Bronchial epithelial cell (primary cell): ENCODE measurements at places on chromosomes 2 and 18. TPM values are rescaled to one million over a fixed set of nuclear protein-coding genes. Genes with fewer than 3 reads are reported as not detected.

GRCh38 chr2:19478409-19478808, 120.0 kb upstream of the OSR1 start:
- peak; percentile 48 for DNase-seq

- DNase-seq = peak; percentile 33
Observed at GRCh38 chr2:240013343-240013742, 11.8 kb downstream of the NDUFA10 start.

- no peak for DNase-seq
Observed at GRCh38 chr2:190535586-190535985, 1.1 kb upstream of the NEMP2 start.

GRCh38 chr2:79292239-79292957, 132.8 kb upstream of the REG3A start:
- DNase-seq = no peak

CYB5A gene
- total RNA-seq = 53.2 and 66.3 TPM in 2 replicates

DNA sequence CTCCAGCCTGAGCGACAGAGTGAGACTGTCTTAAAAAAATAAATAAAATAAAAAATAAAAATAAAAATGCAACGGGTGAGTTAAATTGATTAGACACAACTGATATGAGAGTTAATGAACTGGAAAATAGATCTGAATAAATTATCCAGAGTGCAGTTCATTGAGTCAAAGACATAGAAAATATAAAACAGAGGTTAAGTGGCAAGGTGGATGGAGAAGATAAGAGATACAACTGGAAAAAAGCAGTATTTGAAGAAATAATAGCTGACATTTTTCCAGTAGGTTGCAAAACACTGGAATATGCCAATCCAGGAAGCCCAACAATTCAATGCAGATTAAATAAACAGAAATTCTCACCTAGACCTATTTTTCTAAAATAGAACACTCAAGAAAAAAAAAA, 10.7 kb downstream of the CGREF1 start:
- no peak for DNase-seq

GRCh38 chr2:159118115-159118858, 149.8 kb downstream of the TANC1 start:
- peak; percentile 71 for DNase-seq

IKZF2 gene
- 9.0 and 27.4 TPM in 2 replicates for total RNA-seq

DNA sequence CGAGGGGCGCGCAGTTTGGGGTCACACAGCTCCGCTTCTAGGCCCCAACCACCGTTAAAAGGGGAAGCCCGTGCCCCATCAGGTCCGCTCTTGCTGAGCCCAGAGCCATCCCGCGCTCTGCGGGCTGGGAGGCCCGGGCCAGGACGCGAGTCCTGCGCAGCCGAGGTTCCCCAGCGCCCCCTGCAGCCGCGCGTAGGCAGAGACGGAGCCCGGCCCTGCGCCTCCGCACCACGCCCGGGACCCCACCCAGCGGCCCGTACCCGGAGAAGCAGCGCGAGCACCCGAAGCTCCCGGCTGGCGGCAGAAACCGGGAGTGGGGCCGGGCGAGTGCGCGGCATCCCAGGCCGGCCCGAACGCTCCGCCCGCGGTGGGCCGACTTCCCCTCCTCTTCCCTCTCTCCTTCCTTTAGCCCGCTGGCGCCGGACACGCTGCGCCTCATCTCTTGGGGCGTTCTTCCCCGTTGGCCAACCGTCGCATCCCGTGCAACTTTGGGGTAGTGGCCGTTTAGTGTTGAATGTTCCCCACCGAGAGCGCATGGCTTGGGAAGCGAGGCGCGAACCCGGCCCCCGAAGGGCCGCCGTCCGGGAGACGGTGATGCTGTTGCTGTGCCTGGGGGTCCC, at the start of gene ITGA4:
TSS of gene ITGA4 (plus strand) at position 266 of the 620 bp plus-strand sequence. CDS start at position 535, 269 bp downstream.
- peak; percentile 37 for DNase-seq

GRCh38 chr2:121005453-121005852, 269.8 kb downstream of the GLI2 start:
- DNase-seq = no peak

GALNT14 gene
- 9.2 and 12.4 TPM in 2 replicates for total RNA-seq

- DNase-seq = no peak
Observed at GRCh38 chr2:241941691-241942301, 72.3 kb downstream of the RTP5 start.

DNA sequence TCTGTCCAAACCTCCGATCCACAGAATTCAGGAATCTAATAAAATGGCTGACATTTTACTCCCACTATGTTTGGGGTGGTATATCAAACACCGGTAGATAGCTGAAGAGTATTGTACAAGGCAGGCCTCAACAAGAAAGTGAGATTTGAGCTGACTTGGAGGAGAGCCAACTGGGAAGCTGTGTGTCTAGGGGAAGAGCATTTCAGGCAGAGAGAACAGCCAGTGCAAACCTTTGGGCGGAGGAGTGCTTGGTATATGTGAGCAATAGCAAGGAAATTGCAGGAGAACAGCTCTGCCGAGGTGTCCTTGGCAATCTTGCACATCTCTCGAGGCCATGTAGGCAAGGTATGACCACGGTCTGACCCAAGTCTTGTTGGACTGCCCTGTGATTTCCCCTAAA, 1.8 kb upstream of the MERTK start:
- DNase-seq = peak; percentile 89

- peak; percentile 10 for DNase-seq
Observed at GRCh38 chr2:59182249-59182648, 941.1 kb upstream of the FANCL start.

- peak; percentile 30 for DNase-seq
Observed at GRCh38 chr18:63837590-63837989, 49.9 kb upstream of the SERPINB2 start.

DNA sequence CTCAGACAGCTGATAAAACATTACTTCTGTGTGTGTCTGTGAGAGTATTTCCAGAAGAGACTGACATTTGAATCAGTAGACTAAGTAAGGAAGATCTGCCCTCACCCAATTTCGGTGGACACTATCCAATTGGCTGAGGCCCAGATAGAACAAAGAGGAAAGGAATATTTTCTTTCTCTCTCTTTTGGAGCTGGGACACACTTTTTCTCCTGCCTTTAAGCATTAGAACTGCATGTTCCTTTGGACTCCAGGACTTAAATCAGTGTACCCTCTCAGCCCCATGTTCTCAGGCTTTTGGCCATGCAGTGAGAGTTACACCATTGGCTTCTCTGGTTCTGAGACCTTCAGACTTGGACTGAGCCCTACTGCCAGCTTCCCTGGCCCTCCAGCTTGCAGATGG, 3.3 kb upstream of the SRBD1 start:
- no peak for DNase-seq

GRCh38 chr2:22957446-22957845, 427.5 kb upstream of the KLHL29 start:
- no peak for DNase-seq

GRCh38 chr2:78861546-78861945, 164.0 kb upstream of the REG3G start:
- peak; percentile 2 for DNase-seq

POTEJ gene
- not detected in 2 replicates for total RNA-seq

GRCh38 chr2:231034291-231034882, 2.9 kb upstream of the C2orf72 start:
- no peak for DNase-seq

DNA sequence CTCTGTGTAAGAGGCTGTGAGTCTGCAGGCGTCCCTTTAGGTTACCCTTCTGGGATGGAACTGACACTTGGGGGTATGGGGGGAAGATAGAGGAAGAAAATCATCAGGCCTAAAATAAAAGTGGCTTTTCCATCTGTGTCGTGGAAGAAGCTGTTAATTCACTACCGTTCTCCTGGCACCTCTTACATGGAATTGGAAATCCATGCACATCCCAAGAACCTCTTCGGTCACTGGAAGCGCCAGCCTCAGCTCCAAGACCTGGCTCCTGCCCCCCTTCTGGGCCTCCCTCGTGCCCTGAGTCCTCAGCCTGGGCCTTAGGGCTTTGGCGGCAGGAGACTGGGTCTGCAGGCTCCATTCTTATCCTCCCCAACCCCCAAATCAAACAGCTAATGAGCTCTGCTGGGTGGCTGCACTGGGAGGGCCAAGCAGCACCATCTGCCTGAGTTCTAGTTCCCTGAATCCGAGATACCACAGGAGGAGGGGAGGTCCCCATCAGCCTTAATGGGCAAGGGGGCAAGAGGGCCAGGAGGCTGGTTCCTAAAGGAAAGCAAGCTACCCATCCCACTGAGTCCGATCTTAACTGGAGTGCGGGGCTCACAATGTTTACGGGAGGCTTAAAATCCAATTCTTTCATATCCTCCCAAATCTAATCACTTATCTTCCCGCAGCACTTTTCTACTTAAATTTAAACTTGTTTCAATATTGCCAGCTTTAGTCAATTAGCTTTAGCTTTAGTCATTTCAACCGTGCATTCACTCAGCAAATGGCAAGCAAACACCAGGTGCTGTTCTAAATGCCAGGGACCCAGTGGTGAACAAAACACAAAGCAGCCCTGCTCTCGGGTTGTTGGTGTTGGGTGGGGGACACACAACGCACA, 52.8 kb downstream of the FAM178B start:
- DNase-seq = no peak

DNA sequence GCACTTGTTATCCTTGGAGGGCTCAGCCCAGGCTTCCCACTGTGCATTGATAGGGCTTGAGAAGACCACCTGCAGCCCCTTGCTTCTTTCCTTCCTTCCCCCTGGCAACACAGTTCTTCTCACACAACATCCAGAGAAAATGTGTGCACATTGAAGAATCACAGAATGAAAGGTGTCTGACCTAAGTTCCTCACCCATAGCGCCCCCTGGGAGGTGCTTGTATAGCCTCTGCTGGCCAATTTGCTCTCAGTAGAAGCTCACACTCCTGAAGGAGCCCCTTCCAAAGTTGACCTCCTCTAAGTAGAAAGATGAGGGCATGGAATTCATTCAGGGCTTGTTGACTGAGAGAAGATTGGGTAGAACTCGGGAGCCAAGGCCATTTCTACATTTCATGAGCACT, 758.4 kb upstream of the KLHL29 start:
- DNase-seq = no peak

TMSB10 gene
- 8,033 and 11,022 TPM in 2 replicates for total RNA-seq

DNA sequence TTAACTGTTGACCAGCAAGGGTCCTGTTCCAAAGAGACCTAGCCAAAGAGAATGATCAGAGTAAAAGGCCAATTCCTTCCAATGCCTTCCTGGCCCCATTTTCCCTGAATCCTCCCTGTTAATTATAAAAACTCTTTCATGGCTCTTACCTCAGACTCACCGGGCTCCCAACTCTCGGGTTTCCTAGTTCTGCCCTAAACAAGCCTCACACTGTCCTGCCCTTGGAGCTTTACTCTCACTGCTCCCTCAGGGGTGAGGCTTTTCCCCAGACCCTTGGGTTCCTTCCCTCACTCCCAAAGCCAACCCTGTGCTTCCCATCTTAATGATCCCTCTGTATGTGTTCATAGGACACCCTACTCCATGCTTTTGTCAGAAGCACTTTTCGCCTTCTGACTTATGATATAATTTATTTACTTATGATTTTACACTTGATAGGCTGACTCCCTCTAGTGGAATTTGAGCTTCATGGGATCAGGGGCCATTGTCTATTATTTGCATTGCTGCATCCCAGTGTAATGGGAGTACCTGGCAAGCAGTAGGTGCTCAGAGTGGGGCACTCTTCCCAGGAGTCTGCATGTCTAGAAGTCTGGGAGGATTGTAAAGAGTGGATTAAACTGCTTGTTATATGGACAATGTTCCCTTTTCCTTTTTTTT, 29.9 kb upstream of the ZNG1B start:
- peak; percentile 73 for DNase-seq

LPIN2 gene
- 6.0 and 6.3 TPM in 2 replicates for total RNA-seq

GRCh38 chr2:31097962-31098613, 40.2 kb downstream of the GALNT14 start:
- peak; percentile 29 for DNase-seq

GRCh38 chr2:95024371-95024770, 1.1 kb upstream of the MAL start:
- no peak for DNase-seq

GRCh38 chr2:109690822-109691541, 76.8 kb downstream of the SOWAHC start:
- no peak for DNase-seq

SPC25 gene
- 0.13 TPM in 1 of 2 replicates, not detected in the other for total RNA-seq

DNA sequence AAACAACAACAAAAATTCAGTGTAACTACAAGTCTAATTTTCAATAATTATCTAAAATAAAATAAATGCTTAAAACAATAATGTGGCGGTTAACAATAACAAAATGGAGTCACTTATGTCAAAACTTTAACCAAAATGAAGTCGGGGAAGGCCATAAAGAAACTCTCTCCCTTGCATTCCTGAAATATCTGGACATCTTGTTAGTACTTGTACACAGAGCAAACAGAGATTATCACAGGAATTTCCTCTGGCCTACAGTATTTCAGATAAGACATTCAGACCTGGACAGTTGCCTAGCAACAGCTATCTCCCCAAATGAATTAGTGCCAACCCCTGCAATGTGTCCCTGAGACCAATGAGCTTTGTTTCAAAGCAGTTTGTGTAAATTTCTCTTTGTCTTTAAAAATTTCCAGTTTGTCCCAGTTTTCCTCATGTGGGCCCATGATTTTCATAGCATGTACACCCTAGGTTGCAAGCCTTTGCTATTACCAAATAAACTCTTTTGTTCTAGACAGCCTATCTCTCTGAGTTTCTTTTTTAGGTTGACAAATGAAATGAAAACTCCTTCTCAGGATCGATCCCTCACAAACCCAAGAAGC, 68.6 kb downstream of the EXOC6B start:
- DNase-seq = peak; percentile 95

DNA sequence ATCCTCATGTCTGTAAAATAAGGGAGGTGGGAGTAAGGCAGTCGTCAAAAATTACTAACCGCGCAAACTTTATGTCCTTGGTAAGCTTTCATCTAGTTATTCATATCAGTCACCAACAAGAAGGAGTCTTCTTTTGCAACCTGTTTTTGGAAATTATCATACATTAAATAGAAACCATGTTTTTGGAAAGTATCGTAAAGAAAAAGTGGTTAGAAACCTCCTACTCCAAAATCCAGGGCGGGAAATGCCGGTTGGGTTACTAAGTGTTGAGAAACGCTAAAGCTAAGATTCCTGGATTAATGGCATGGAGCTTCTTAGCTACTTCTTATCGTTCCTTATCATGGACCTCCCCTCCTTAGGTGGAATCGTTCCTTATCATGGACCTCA, 778 bp downstream of the BBS5 start:
- peak; percentile 5 for DNase-seq

KLHL14 gene
- total RNA-seq = not detected in 2 replicates

DNA sequence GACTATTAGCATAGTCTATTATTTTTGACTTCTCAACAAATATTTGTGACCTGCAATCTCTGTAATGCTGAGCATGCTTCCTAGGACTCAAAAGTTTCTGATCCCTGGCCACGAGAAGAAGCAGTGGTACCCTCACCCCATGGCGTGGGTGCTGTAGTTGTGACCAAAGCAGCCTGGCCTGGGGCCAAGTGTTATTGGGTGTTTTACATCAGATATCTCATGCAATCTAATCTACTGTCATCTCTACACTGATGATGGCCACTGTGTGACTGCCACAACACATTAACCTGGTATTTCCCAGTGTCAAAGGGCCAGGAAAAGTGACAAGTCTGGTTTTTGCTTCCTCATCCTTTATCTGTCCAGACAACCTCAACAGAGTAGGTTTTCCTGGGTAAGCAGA, 80.8 kb upstream of the WIPF1 start:
- no peak for DNase-seq

- no peak for DNase-seq
Observed at GRCh38 chr2:1047485-1047884, 96.8 kb downstream of the SNTG2 start.

- no peak for DNase-seq
Observed at GRCh38 chr2:128682729-128683284, 364.1 kb upstream of the HS6ST1 start.

ADI1 gene
- 21.9 and 29.5 TPM in 2 replicates for total RNA-seq

DNPEP gene
- total RNA-seq = 50.8 and 60.4 TPM in 2 replicates

ANKAR gene
- total RNA-seq = 2.1 and 3.7 TPM in 2 replicates

- peak; percentile 27 for DNase-seq
Observed at GRCh38 chr18:55275039-55275901, 312.7 kb downstream of the TCF4 start.

C1QL2 gene
- total RNA-seq = not detected in 2 replicates
